Ovary (tissue), 10 donors: ENCODE measurements at places on chromosomes 7 and 10. TPM values are rescaled to one million over a fixed set of nuclear protein-coding genes. Genes with fewer than 3 reads are reported as not detected.

DNA sequence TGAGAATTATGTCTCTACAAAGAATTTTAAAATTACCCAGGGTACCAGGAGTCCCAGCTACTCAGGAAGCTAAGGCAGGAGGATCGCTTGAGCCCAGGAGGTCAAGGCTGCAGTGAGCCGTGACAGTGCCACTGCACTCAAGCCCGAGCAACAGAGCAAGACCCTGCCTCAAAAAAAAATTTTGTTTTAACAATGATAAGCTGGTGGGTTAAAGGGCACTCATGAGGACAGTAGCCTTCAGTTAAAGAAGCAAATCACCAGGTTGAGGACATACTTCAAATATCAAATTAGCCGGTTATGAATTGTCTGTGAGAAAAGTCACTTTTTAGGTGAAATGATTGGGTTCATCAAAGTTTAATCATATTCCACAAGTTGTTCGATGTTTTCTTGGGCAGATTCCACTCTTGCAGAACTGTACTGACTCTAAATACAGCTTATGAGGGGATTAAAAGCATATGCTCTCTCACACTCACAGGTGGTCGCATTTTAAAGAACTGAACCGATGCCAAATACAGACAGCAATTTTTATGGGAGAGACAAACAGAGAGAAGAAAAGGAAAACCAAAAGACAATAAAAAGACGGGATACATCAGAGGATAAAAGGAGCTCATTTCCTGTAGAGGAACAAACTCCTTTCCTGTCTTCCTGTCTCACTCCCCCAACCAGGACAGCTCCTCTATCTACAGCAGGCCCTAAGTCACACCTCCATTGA is 582.8 kb upstream of the NRP1 start:
- no peaks in the 10 kb centered on the region for H3K27me3 ChIP-seq
- H3K27ac ChIP-seq, result no peak overlapping the region
- no peaks in the 10 kb centered on the region for H3K36me3 ChIP-seq
- no peaks in the 10 kb centered on the region for H3K4me1 ChIP-seq

- H3K36me3 ChIP-seq, result no peaks in the 10 kb centered on the region
- H3K27me3 ChIP-seq, result no peaks in the 10 kb centered on the region
- no peak overlapping the region for H3K27ac ChIP-seq
- peaks cover 10% of the 10 kb centered on the region for H3K4me1 ChIP-seq
Measured at GRCh38 chr10:30857803-30858202, 173.9 kb downstream of the ZNF438 start.

DNA sequence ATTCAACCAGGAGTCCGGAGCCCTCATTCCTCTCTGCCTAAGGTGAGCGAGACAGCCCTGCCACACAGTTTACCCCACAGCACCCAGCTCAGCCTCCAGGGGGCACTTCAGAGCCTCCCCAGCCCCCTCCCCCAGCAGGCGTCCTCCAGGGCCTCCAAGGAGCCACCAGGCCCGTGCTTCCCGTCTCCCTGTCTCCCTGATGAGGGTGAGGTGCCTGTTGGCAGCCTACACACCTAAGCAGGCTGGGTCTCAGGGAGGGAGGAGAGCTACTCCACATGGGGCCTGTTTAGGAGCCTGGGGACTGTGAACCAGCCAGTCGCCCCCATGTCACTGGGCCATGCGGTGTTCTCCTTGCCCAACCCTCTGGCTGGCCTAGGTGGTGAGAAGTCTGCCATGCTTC is 28.9 kb upstream of the TRIM8 start:
- H3K36me3 ChIP-seq, result no peaks in the 10 kb centered on the region
- H3K4me1 ChIP-seq, result peaks cover 11% of the 10 kb centered on the region
- H3K4me3 ChIP-seq, result no peak overlapping the region
- H3K27ac ChIP-seq, result no peak overlapping the region

- H3K4me1 ChIP-seq, result no peaks in the 10 kb centered on the region
- no peaks in the 10 kb centered on the region for H3K36me3 ChIP-seq
- no peak for DNase-seq
- H3K27me3 ChIP-seq, result no peaks in the 10 kb centered on the region
- H3K27ac ChIP-seq, result no peak overlapping the region
Measured at GRCh38 chr7:132451161-132451560, 125.1 kb downstream of the PLXNA4 start.

- no peak overlapping the region for H3K4me3 ChIP-seq
- H3K27me3 ChIP-seq, result no peaks in the 10 kb centered on the region
- no peak overlapping the region for H3K27ac ChIP-seq
- H3K36me3 ChIP-seq, result no peaks in the 10 kb centered on the region
- H3K4me1 ChIP-seq, result no peaks in the 10 kb centered on the region
Measured at GRCh38 chr10:11448545-11449244, 162.8 kb downstream of the USP6NL start.

- peaks cover 3% of the 10 kb centered on the region for H3K4me1 ChIP-seq
- no peaks in the 10 kb centered on the region for H3K27me3 ChIP-seq
- no peak overlapping the region for H3K4me3 ChIP-seq
- no peaks in the 10 kb centered on the region for H3K36me3 ChIP-seq
Measured at GRCh38 chr10:34643620-34644019, 171.5 kb downstream of the PARD3 start.

DNA sequence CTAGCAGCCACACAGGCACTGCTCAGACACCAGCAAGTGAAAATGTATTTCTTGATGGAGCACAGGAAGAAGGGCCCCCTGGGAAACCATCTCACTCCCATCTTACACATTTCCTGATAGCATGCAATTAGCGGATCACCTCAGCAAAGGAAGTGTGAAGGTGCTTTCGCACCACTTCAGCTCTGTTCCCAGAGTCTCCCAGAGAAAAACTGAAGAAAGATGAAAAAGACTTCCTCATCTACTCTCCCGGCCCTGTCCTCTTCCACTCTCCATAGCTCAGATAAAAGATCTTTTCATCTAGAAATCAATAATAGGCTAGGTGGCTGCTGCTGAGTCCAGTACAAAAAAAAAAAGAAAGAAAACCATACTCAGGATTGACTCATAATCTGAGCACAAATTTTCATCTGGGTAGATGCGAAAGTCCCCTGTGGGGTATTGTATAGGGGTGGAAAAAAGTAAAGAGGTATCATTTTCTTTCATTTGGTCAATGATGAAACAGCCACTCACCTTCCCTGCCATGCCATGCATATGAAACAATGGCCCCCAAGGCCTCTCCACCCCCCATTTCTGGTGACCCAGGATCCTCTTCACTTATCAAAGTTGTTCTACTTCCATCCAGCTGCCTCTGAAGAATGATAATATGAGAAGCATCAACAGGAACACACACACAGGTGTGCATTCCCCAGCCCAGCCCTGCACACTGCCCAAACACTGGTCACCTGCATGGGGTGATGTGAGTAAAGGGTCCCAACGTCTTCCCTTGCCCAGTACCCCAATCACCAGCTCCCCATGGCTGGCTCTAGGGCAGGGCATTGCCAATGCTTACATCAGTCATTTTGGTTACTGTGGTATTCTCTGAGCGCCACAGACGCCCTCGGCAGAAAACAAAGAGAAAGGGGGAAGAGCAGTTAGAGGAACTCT is 48.8 kb upstream of the DGKI start:
- no peaks in the 10 kb centered on the region for H3K36me3 ChIP-seq
- H3K27me3 ChIP-seq, result no peaks in the 10 kb centered on the region
- no peak overlapping the region for H3K27ac ChIP-seq
- no peak overlapping the region for H3K4me3 ChIP-seq
- DNase-seq, result no peak

- H3K36me3 ChIP-seq, result no peaks in the 10 kb centered on the region
- no peaks in the 10 kb centered on the region for H3K27me3 ChIP-seq
- no peak overlapping the region for H3K27ac ChIP-seq
- DNase-seq, result no peak
- no peaks in the 10 kb centered on the region for H3K4me1 ChIP-seq
Measured at GRCh38 chr7:20298486-20298901, 32.2 kb upstream of the ITGB8 start.

GRCh38 chr10:89032141-89032891 is 41.7 kb downstream of the FAS start:
- H3K4me1 ChIP-seq, result no peaks in the 10 kb centered on the region
- no peak overlapping the region for H3K4me3 ChIP-seq
- no peaks in the 10 kb centered on the region for H3K27me3 ChIP-seq
- H3K36me3 ChIP-seq, result no peaks in the 10 kb centered on the region
- H3K27ac ChIP-seq, result no peak overlapping the region
- DNase-seq, result no peak

DNA sequence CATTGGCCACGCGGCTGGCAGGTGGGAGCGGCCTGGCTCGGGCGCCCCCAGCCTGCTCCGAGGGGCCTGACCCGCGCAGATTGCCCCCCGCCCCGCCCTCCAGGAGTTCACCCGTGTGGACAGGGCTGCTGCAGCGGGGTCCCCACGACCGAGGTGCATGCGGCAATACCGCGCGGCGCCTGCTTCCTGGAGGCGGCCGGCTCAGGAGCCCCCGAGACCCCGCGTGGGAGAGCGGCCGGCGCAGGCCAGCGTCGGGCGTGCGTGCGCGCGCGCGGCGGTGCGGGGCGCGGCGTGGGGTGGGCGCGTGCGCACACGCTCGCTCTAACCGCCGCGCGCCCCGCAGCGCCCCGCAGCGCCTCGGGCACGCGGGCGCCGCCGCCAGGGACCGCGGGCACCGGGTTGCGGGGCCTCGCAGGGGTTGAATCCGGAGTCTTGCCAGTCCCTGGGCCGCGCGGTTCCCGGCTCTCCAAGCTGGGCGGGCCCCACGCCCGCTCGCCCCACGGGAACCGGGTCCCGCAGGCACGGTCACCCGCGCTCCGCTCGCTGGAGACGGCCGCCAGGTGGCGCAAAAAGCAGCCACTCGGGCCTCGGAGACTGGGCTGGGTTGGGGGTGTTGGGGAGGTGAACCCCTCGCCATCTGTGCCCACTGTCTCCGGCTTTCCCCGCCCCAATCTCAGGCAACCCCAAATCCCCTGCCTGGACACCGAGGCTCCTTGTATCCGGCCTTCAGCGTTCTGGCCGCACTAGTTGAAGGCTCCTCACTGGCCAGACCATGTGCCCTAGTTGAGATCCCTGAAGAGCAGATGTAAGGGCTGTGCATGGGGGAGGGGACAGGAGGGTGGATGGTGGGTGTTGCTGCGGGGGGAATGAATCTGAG is 1.3 kb upstream of the ACHE start:
- peaks cover 5% of the 10 kb centered on the region for H3K4me1 ChIP-seq
- no peak overlapping the region for H3K27ac ChIP-seq
- H3K4me3 ChIP-seq, result peak overlapping the region; percentile 17
- H3K36me3 ChIP-seq, result no peaks in the 10 kb centered on the region
- peak; percentile 68 for DNase-seq
- no peaks in the 10 kb centered on the region for H3K27me3 ChIP-seq

DNA sequence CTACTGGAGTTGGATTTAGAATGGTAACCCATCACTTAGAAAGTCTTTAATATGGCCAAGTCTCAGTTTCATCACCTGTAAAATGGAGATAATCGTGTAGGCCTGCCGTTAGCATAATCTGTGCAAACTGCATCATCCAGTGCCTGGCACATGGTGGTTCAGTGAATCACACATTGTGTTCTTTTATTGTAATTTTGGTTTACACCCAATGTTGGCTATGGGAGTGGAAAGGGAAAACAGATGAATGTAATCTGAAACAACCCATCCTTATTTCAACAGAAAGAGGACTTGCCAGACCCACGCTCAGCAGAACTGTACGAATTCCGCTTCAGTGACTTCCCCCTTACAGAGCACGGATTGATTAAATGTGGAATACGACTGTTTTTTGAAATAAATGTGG is 27.5 kb downstream of the PDE6C start:
- no peak overlapping the region for H3K27ac ChIP-seq
- H3K36me3 ChIP-seq, result no peaks in the 10 kb centered on the region

DNA sequence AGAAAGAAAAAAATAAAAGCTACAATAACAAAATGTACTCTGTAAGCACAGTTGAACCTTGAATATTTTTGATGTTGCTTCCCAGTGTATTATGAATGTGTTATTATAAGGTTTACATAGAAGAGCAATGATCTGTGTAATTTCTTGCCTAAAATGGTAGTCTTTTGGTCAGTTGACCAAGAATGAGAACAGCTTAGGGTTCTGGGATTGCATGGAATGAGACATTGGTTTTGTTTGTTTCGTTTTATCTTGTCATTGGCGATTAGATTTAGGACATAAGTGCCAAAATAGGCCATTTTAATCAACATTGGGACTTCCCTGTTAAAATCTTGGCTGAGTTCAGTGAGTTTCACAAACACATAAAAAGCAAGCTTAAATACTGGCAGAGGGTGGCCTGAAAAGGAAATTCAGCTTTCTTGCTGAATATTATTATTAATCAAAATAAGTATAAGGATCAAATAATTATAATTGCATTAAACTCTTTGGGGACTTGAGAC is 49.1 kb upstream of the GLCCI1 start:
- no peaks in the 10 kb centered on the region for H3K36me3 ChIP-seq
- H3K27ac ChIP-seq, result no peak overlapping the region
- H3K4me3 ChIP-seq, result no peak overlapping the region
- no peak for DNase-seq

GRCh38 chr7:55036950-55037736 is 18.3 kb downstream of the EGFR start:
- H3K27me3 ChIP-seq, result no peaks in the 10 kb centered on the region
- H3K4me3 ChIP-seq, result no peak overlapping the region
- no peaks in the 10 kb centered on the region for H3K36me3 ChIP-seq
- no peak for DNase-seq

GRCh38 chr10:85795460-85795859 is 571.1 kb downstream of the GRID1 start:
- H3K27ac ChIP-seq, result no peak overlapping the region
- H3K36me3 ChIP-seq, result no peaks in the 10 kb centered on the region
- no peak overlapping the region for H3K4me3 ChIP-seq
- no peak for DNase-seq
- no peaks in the 10 kb centered on the region for H3K27me3 ChIP-seq

DNA sequence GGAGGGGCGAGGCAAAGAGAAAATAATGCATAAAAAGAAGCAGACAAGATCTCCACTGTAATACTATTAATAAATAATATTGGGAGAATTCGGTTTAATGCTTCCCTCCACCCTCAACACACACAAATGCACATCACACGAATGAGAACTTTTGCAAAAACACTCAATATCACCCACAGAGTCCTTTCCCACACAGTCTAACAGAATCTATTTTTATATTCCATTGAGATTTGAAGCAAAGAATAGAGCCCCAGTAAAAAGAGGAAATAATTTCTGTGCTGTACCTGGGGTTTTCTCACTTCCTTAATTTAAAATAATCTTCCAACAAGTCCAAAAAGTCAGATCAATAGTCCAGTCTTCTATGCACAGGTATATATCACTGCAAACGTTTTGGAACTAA is 17.0 kb downstream of the PIK3AP1 start:
- no peak overlapping the region for H3K4me3 ChIP-seq
- no peaks in the 10 kb centered on the region for H3K4me1 ChIP-seq
- H3K36me3 ChIP-seq, result no peaks in the 10 kb centered on the region

DNA sequence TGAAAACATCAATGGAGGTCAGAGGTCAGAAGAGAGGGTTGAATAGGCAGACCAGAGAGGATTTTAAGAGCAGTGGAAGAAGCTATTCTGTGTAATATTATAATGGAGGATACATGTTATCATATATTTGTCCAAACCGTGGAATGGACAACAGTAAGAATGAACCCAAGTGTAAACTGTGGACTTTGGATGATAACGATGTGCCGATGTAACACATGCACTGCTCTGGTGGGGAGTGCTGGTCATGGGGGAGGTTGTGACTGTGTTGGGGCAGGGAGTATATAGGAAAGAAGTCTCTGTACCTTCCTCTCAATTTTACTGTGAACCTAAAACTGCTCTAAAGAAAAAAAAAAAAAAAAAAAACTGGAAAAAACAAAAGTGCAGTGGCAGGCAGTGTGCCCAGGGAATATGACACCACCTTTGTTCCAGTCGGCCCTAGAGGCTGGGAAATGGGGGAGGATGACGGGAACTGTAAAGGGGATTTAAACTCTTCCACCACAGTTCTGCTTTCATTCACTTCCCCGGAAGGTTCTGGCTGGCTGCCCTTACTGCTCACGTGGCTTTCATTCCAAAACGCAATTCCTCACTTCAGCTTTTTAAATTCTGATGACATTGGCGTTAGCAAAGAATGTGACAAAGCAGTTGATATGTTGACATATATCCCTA is 113.7 kb upstream of the ANKRD1 start:
- no peak overlapping the region for H3K4me3 ChIP-seq
- H3K27me3 ChIP-seq, result no peaks in the 10 kb centered on the region
- H3K36me3 ChIP-seq, result no peaks in the 10 kb centered on the region
- H3K4me1 ChIP-seq, result peaks cover 3% of the 10 kb centered on the region

Gene SMC3
- total RNA-seq, result 47.2 TPM

Gene C7orf57
- total RNA-seq, result not detected
